ENCODE measurements at places on chromosomes 12 and 14. TPM values are rescaled to one million over a fixed set of nuclear protein-coding genes. Genes with fewer than 3 reads are reported as not detected.

DNA sequence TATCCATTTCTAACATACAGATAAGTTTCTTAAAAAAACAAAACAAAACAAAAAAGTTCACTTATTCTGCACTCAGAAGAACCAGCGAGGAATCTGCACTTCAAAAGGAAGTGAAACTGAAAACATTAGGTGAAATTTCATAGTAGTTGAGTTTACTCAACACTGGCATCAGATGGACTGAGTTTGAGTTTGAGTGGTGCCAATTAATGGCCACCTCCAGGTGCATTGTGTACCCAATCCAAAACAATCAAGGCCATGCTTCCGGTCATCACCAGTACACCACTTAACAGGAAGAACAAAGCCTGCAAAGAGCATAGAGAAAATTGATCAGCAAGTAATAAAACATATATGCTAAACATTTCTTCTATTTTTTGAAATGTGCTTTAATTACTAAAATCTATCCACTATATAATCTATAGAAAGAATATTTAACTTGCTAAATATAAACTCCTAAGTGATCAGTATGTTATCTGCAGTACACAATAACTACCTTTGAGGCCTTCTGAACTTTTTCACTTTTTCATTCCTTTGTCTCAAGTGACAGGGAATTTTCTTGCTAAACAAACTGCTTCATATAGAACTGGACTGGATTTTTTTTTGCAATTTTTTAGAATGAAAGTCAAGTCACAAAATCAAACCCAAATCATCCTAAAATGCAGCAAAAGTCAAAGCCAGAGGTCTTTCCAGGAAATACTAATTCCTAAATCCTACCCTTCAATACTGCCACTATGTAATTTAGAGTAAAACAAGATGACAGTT, 11.5 kb downstream of the SLC38A2 start:
- DNase-seq, result no peak

The CCDC77 gene
- 6.9 TPM for total RNA-seq

The NR4A1 gene
- total RNA-seq, result 0.77 TPM

The ISCU gene
- total RNA-seq, result 50.7 TPM

The RAD51AP1 gene
- total RNA-seq, result 14.1 TPM

- no peak for DNase-seq
These were observed 239.2 kb upstream of the FKBP4 start for GRCh38 chr12:2555487-2556082.

The OR4L1 gene
- total RNA-seq, result not detected

GRCh38 chr14:88829188-88829587, 4.7 kb downstream of the TTC8 start:
- no peak for DNase-seq

DNA sequence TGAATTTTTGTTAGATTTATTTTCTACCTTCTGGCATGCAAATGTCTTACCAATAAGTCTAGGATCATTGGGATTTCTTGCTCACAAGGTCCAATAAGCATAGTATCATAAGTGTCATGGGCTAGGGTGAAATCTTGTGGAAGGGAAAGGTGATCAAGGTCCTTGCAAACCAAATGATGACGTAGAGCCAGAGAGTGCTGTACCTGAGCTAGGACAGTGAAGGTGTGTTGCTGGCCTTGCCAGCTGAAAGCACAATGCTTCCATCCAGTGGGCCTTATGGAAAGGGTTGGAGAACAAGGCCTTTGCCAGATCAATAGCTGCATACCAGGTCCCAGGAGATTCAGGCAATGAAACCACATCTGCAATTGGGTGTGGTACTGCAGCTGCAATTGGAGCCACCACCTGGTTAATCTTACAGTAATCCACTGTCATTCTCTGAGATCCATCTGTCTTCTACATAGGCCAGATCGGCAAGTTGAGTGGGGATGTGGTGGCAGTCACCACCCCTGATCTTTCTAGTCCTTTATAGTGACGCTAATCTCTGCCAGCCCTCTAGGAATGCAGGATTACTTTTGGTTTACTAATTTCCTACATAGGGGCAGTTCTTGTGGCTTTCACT, 208.9 kb upstream of the MYL2 start:
- DNase-seq, result no peak

The CCDC177 gene
- not detected for total RNA-seq

- DNase-seq, result no peak
These were observed 57.5 kb downstream of the CCNK start for GRCh38 chr14:99538733-99539132.

GRCh38 chr12:18275981-18276380, 14.7 kb downstream of the PIK3C2G start:
- DNase-seq, result no peak

DNA sequence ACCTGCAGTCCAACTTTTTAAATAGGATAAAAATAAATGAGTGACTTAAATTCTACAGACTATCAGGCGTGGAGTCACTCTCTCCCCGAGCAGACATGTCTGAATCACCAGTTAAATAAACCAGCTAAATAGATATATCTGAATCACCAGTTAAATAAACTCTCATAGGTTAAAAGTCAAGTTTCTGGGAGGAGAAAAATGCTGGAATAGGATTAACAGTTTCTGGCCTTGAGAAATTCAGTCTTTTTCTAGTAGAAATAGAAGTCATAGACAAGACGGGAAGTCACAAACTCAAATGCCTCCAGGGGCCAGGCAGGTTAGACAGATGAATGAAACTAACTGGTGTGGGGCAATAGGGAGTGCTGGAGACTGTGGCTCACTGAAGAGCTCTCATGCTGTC, 258.6 kb upstream of the TMEM132C start:
- no peak for DNase-seq

The COPZ1 gene
- 75.4 TPM for total RNA-seq

- DNase-seq, result no peak
These were observed 412.5 kb downstream of the ZFP36L1 start for GRCh38 chr14:68380329-68380741.

The RDH12 gene
- not detected for total RNA-seq

DNA sequence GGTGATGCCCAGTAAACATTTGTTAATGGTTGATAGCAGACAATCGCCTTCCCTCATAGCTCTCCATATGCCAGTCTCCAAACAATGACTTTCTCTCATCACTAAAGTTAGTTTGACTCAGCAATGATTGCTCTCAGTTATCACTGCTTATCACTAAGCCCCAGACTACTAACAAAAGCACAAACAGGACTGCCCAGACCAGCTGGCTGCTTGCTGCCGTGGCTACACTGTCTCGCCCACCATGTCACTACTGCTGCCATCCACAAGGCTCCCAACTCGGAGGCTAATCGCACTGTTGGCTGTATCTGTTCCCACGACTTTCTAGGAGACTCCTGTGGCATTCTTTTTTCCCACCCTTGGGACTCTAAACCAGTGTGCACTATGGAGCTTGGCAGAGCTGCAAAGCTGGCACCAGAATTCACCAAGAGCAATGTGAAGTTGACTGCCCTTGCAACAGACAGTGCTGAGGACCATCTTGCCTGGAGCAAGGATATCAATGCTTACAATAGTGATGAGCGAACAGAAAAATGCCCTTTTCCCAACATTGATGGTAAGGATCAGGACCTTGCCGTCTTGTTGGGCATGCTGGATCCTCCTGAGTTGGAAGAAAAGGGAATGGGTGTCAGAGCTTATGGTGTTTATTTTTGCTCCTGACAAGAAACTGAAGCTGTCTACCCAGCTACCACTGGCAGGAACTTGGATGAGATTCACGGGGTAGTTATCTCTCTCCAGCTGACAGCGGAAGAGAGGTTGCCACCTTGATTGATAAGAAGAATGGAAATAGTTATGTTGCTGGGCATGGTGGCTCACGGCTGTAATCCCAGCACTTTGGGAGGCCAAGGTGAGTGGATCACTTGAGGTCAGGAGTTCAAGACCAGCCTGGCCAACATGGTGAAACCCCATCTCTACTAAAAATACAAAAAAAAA, 27.1 kb upstream of the NR2C1 start:
- no peak for DNase-seq

DNA sequence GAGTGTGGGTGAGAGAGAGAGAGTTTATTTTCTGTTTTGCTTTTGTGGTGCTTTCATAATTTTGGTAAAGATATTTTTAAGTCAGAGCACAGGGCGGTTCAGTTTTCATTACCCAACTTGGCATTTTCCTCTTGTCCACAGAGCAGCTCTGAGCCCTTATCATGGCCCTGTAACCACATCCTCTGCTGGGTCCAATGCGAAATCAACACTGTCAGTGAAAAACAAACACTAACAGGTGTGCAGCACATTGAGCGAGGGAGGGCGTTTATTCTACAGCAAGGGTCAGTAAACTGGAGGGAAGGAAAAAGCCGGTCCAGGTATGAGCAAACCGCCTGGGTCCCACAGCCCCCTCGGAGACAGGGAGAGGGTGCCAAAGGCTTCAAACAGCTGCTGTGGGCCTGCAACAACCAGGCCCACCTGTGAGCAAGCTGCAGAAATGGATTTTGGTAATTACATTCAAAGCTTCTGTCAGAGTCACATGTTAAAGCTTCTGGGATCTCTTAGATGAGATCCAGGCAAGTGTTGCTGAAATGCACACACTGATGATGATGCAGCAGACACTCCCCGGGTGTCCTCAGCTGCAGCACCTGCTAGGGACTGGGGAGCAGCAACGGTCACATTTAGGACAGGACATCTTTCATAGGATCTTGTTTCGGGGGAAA, 132.7 kb upstream of the DYRK2 start:
- DNase-seq, result no peak

- DNase-seq, result no peak
These were observed 55.2 kb downstream of the ERO1A start for GRCh38 chr14:52640137-52640536.
